ENCODE measurements at places on chromosomes 2 and 18.
A peak's percentile ranks its signal among the peaks of the same experiment; 100 is the strongest.

DNA sequence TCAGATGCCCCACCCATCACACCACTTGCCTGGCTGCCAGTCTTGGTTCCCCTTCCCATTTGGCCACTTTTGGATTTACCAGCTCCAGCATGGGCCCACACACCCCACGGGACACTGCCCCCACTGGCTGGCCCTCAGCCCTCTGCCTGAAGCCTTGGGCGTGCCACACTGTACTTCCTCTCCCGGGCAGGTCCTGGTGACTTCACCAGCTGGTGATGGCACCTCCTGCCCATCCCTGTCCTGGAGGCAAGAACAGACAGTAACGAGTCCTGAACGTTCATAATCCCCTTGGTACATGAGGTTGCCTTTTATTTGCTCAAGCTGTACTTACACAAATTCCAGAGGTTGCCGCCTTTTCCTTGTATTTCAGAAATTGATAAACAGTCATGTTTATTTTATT is 81.1 kb downstream of the TMEM17 start:
- peak; percentile 27 for DNase-seq

- DNase-seq = no peak
Measured at GRCh38 chr18:62080172-62080900, 106.5 kb downstream of the PIGN start.

- no peak for DNase-seq
Measured at GRCh38 chr2:33038230-33038629, 91.5 kb downstream of the LTBP1 start.

- DNase-seq = no peak
Measured at GRCh38 chr2:205605638-205606304, 76.5 kb upstream of the NRP2 start.

Measured in LoVo (cell line).